ENCODE measurements at places on chromosomes 7 and 10.

DNA sequence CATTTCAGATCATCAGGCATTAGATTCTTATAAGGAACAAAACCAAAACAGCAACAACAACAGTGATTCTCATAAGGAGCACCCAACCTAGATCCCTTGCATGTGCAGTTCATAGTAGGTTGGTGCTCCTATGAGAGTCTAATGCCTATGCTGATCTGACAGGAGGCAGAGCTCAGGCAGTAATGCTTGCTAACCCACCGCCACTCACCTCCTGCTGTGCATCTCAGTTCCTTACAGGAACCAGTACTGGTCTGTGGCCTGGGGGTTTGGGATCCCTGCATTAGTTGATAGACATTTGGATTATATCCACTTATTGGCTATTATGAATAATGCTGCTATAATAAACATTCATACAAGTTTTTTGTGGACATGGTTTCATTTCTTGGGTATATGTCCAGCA lies 14.0 kb downstream of the MKLN1 start:
- H3K4me1 ChIP-seq = peaks cover 53% of the 10 kb centered on the region
- H3K4me3 ChIP-seq = no peak overlapping the region
- H3K27me3 ChIP-seq = no peaks in the 10 kb centered on the region
- no peak overlapping the region for H3K27ac ChIP-seq
- DNase-seq = no peak

GRCh38 chr10:97116462-97117162 lies 69.1 kb downstream of the SLIT1 start:
- H3K4me1 ChIP-seq = no peaks in the 10 kb centered on the region
- no peak overlapping the region for H3K27ac ChIP-seq
- DNase-seq = no peak
- H3K36me3 ChIP-seq = no peaks in the 10 kb centered on the region
- no peak overlapping the region for H3K4me3 ChIP-seq

GRCh38 chr10:128633864-128634540 lies 507.8 kb upstream of the MKI67 start:
- no peaks in the 10 kb centered on the region for H3K4me1 ChIP-seq
- no peak for DNase-seq
- H3K36me3 ChIP-seq = no peaks in the 10 kb centered on the region
- no peak overlapping the region for H3K27ac ChIP-seq
- H3K4me3 ChIP-seq = no peak overlapping the region

GRCh38 chr7:37977243-37977642 lies 56.8 kb downstream of the EPDR1 start:
- H3K36me3 ChIP-seq = no peaks in the 10 kb centered on the region
- no peak overlapping the region for H3K4me3 ChIP-seq
- H3K4me1 ChIP-seq = no peaks in the 10 kb centered on the region
- no peak overlapping the region for H3K27ac ChIP-seq
- DNase-seq = no peak

- H3K27me3 ChIP-seq = peaks cover 32% of the 10 kb centered on the region
- DNase-seq = no peak
- H3K4me3 ChIP-seq = no peak overlapping the region
- H3K36me3 ChIP-seq = no peaks in the 10 kb centered on the region
- no peaks in the 10 kb centered on the region for H3K4me1 ChIP-seq
- H3K27ac ChIP-seq = no peak overlapping the region
Measured at GRCh38 chr7:137818036-137818435, 28.7 kb downstream of the DGKI start.

- H3K27ac ChIP-seq = no peak overlapping the region
- H3K36me3 ChIP-seq = peaks cover 63% of the 10 kb centered on the region
- H3K4me1 ChIP-seq = peaks cover 10% of the 10 kb centered on the region
- DNase-seq = no peak
- no peaks in the 10 kb centered on the region for H3K27me3 ChIP-seq
Measured at GRCh38 chr10:74333174-74333573, 182.2 kb downstream of the ADK start.

- DNase-seq = no peak
- no peaks in the 10 kb centered on the region for H3K36me3 ChIP-seq
- H3K27ac ChIP-seq = no peak overlapping the region
- H3K4me1 ChIP-seq = no peaks in the 10 kb centered on the region
- H3K4me3 ChIP-seq = no peak overlapping the region
Measured at GRCh38 chr7:137434946-137435345, 91.4 kb upstream of the PTN start.

- H3K4me1 ChIP-seq = no peaks in the 10 kb centered on the region
- no peak overlapping the region for H3K27ac ChIP-seq
- H3K36me3 ChIP-seq = no peaks in the 10 kb centered on the region
- H3K27me3 ChIP-seq = peaks cover 4% of the 10 kb centered on the region
Measured at GRCh38 chr10:96453856-96454583, 59.7 kb downstream of the TLL2 start.

DNA sequence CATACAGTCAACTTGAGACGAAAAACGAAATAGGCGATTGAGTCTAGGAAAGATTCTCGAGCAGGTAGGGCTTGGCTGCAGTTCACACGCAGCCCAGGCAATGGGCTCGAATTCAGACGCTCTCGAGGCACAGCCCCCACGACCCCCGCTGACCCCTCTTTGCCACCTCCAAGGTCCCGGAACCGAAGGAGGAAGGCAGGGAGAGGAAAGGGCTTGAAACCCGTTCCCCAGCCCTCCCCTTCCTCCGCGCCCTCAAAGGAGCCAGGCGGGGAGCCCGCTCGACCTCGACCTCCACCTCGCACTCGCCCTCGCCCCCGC lies 441 bp downstream of the CCDC186 start:
- DNase-seq = no peak
- peak overlapping the region; percentile 97 for H3K4me3 ChIP-seq
- H3K36me3 ChIP-seq = peaks cover 32% of the 10 kb centered on the region
- no peaks in the 10 kb centered on the region for H3K27me3 ChIP-seq
- H3K4me1 ChIP-seq = peaks cover 47% of the 10 kb centered on the region

GRCh38 chr7:683526-684205 lies 42.8 kb upstream of the DNAAF5 start:
- H3K27ac ChIP-seq = no peak overlapping the region
- H3K4me3 ChIP-seq = no peak overlapping the region

GRCh38 chr10:78438907-78439809 lies 405.5 kb downstream of the RPS24 start:
- H3K36me3 ChIP-seq = no peaks in the 10 kb centered on the region
- peaks cover 15% of the 10 kb centered on the region for H3K27me3 ChIP-seq
- no peak for DNase-seq
- H3K4me1 ChIP-seq = peaks cover 2% of the 10 kb centered on the region
- no peak overlapping the region for H3K4me3 ChIP-seq

DNA sequence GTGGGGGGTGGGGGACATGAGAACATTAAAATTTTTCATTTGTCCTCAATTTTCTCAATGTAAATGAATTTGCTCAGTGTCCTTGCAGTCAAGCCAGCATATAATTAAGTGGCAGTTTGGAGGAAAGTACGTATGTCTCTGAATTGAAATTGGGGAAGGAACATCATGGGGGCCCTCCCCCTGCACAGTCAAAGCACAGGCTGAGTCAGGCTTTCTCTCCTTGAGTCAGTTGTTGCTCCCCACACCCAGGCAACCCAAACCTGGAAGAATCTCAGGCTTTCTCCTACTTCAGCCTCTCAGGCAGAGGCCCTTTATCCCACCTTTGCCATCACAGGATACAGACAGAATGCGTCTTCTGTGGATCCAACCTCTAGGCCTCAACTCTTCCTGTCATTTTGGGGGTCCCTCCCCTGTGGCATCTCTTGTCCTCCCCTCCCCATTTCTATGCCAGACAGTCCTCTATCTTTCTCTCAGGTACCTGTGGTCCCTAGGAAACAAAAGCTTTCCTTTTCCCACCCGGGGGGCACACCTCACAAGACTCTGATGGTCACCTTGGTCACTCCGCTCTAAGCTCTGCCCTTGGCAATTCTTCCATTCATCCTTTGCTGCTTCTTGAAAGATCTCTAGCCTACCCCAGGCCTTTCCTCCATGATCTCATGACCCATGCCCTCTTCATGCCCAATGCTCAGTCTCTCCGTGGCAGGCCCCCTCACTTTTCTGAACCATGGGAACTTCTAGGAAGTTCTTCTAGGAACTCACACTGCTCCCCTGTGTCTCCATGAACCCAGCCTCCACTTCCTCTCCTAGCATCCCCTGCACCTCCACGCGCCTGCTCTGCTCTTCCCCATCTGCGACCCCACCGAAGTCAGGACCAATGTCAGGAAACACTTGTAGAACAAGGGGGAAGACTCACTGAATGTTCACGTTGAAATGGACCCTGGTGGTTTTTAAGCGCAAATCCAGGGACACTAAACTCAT lies 40.4 kb downstream of the CREB3L2 start:
- no peaks in the 10 kb centered on the region for H3K27me3 ChIP-seq
- H3K4me1 ChIP-seq = peaks cover 22% of the 10 kb centered on the region
- DNase-seq = peak; percentile 33

DNA sequence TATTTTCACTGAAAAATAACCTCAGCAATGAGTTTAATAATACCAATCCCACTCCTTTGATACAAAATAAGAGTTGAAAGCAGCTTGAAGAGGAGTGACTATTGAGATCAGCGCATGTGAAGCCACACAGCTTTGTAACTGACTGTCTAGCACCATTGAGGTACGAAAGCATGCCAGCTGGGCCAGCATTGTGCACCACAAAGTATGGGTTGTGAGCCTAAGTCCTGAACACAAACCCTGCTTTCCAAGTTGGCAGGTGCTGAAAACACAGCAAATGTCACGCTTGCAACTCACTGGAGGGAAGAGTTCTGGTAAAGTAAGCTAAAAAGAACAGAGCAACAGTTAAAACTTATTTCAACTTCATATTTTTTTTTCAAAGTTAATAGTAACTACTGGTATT lies 4.0 kb upstream of the FAM53B start:
- peaks cover 27% of the 10 kb centered on the region for H3K4me1 ChIP-seq
- H3K4me3 ChIP-seq = no peak overlapping the region
- H3K36me3 ChIP-seq = peaks cover 37% of the 10 kb centered on the region
- no peak for DNase-seq
- H3K27ac ChIP-seq = no peak overlapping the region
- no peaks in the 10 kb centered on the region for H3K27me3 ChIP-seq

DNA sequence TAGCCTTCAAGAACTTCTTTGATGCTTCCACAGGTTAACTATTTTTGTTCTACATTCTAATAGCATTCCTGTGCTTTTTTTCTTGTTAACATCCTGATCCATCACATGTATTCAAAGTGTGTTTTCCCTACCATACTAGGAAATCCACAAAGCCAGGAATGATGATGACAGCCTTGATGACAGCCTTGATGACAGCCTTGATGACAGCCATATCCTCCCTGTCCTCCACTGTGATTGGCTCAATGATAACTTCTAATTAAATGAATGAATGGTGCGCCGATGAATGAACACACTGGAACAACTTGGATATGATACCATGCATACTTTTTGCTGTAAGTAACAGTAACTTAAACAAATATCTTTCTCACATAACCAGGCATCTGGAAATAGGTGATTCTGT lies 8.3 kb upstream of the TACR2 start:
- H3K4me3 ChIP-seq = no peak overlapping the region
- no peaks in the 10 kb centered on the region for H3K36me3 ChIP-seq
- H3K27ac ChIP-seq = no peak overlapping the region

DNA sequence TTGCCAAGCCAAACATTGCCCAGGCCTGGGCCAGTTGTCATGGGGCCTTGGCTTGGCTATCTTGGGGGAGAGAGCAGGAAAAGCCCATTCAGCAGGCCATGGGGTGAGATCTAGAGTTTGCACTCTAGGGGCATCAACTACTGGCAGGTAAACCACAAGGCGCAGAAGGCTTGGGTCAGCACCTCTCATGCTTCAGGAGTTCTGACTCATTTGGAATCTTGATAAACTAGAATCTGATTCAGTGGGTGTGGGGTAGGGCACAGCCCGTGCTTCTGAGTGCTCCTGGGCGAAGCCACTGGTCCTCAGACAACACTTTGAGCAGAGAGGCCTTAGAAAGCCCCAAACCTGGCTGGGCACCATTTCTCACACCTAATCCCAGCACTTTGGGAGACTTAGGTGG lies 81.1 kb downstream of the RGS10 start:
- H3K27ac ChIP-seq = no peak overlapping the region
- H3K4me1 ChIP-seq = peaks cover 12% of the 10 kb centered on the region
- H3K27me3 ChIP-seq = no peaks in the 10 kb centered on the region
- no peak for DNase-seq

GRCh38 chr10:24034571-24034970 lies 174.4 kb upstream of the KIAA1217 start:
- H3K36me3 ChIP-seq = no peaks in the 10 kb centered on the region
- H3K27me3 ChIP-seq = no peaks in the 10 kb centered on the region
- H3K27ac ChIP-seq = no peak overlapping the region
- H3K4me1 ChIP-seq = no peaks in the 10 kb centered on the region
- no peak for DNase-seq

Measured in activated T-cell treated with anti-CD3 and anti-CD28 coated beads, Interleukin-2, amount 50 U/mL, for 24 hours (primary cell).